ENCODE measurements at places on chromosomes 3 and 15.
A peak's percentile ranks its signal among the peaks of the same experiment; 100 is the strongest.

GRCh38 chr3:131669600-131669999 is 166.8 kb upstream of the MRPL3 start:
- DNase-seq = no peak

GRCh38 chr3:175479175-175479574 is 620.0 kb downstream of the NAALADL2 start:
- DNase-seq = no peak

- DNase-seq = peak; percentile 50
Measured at GRCh38 chr3:27607370-27607769, 114.8 kb downstream of the EOMES start.

DNA sequence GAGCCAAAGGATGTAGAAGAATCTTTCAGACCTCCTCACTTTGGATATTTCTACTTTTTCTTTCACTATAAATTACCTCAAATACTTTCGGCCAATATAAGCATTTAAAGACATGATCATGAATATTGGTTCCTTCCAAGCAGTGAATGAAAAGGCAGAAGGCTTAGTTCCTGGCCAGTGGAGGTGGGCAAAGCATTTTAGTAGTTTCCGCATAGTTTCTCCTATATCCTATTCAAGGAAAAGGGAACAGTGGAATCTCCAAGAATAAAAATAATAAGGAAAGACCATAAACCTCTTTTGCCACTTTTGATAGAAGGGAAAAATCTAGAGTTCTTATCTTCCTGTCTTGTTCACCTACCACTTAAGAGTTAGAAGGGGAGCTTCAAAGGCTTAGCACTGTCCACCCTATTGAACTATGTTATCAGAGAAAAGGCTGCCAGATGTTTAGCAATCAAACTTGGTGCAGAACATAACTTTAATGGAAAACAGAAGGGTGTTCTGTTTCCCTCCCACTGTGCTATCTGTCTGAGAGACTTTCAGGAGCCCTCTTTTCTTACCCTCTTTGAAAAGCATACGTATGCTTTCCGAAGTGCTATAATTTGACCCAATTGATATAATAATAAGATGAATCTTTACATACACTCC is 155.6 kb upstream of the DPH6 start:
- DNase-seq = no peak

DNA sequence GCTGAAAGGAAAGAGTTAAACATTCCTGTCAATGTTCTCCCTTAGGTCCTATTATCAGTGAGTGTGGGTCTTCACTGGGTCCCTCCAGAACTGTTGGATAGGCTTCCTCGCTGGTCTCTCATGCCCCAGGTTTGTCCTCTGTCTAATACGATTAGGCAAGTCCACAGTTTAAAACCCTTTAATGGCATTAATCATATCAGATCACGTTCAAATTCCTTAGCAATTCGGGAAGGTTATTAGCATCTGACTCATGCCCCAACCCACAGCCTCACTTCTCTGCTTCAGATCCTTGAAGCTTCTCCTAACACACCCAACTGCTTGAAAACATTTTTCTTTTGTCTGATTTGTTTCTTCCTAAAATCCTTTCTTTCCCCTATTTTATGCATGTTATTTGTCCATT is 224.3 kb upstream of the ATP10A start:
- no peak for DNase-seq

- DNase-seq = no peak
Measured at GRCh38 chr15:82298520-82298919, 35.9 kb downstream of the SAXO2 start.

DNA sequence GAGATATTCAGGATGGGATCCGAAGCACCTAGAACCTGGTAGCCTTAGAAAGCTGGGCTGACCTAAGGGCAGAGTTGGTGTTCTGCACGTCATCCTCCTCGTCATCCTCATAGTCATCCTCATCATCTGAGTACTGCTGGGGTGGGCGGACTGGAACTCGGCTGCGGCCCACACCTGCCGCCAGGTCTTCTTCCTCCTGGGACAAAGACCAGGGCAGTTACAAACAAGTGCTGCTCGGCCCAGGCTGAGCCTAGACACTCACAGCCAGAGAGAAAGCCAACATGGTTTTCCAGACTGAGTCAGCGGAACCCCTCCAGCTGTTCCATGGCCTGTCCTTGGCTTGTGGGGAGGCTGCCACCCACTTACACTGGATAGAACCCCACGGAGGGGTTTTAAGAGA is 40.5 kb downstream of the SEMA3G start:
- no peak for DNase-seq

- DNase-seq = no peak
Measured at GRCh38 chr3:11254876-11255275, 17.3 kb upstream of the ATG7 start.

DNA sequence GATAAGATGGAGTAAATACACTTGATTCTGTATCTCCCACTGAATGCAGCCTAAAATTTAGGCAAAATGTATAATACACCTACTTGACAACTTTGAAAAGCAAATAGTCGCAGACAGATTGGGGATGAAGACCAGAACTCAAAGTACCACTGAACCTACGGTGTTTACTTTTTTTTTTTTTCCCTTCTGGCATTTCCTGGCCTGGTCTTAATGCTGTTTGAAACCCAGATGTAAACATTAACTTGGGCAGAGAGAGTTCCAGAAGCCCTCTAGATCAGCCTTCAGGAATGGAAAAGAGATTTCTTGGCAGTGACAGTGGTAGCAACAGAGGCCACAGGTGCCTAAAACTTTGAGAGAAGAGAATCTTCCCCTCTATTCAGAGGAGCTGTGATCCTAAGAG is 27.8 kb downstream of the ALPK3 start:
- no peak for DNase-seq

GRCh38 chr15:71732636-71733035 is 77.7 kb upstream of the NR2E3 start:
- no peak for DNase-seq

All from MG63 (cell line).